B cell (primary cell): ENCODE measurements at places on chromosomes 16 and 17.

- no peaks in the 10 kb centered on the region for H3K27me3 ChIP-seq
- peaks cover 28% of the 10 kb centered on the region for H3K4me1 ChIP-seq
- DNase-seq: peak; percentile 49
- H3K36me3 ChIP-seq: no peaks in the 10 kb centered on the region
Measured at GRCh38 chr17:45018848-45019711, 32.4 kb downstream of the DCAKD start.

DNA sequence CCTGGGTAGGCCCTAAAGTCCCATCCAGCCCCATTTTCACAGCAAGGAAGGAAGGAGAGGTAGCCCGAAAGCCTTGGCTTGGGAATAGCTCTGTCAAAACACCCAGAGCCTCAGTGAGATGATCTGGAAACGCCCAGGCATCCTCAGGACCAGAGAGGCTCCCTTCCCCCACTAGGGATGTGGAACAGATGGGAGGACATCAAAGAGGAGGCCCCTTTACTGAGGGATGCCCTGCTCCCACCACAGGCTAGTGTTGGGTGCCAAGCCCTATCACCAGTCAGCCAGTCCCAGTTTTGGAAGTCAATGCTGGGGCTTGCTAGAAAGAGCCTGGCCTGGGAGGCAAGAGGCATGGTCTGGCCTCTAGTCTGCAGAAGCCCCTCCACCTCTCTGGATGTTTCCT, 4.7 kb downstream of the TPPP3 start:
- H3K36me3 ChIP-seq: no peaks in the 10 kb centered on the region
- H3K27ac ChIP-seq: no peak overlapping the region
- no peak overlapping the region for H3K4me3 ChIP-seq

DNA sequence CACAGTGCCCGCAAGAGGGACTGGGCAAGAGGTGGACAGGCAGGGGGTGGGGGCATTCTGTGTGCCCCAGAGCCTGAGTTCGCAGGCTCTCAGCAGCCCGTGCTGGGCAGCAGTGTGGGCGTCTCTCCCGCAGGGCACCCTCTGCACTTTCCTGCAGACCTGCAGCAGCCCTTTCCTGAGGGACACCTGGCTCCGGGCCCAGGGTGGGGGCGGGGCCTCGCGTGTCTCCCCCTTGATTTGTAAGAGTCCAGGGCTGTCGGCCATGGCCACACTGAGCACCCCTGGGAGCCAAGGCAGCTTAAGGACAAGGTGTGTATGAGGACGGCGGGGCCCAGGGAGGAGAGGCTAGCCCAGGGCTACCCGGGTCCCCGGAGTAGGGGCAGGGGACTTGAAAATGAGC, 33.4 kb upstream of the SLC38A10 start:
- H3K4me1 ChIP-seq: peaks cover 8% of the 10 kb centered on the region
- no peaks in the 10 kb centered on the region for H3K36me3 ChIP-seq
- H3K4me3 ChIP-seq: no peak overlapping the region
- no peak overlapping the region for H3K27ac ChIP-seq
- peaks cover 4% of the 10 kb centered on the region for H3K27me3 ChIP-seq

GRCh38 chr17:8210761-8211458, 535 bp upstream of the AURKB start:
- H3K27ac ChIP-seq: peak overlapping the region; percentile 66
- no peaks in the 10 kb centered on the region for H3K27me3 ChIP-seq
- H3K36me3 ChIP-seq: no peaks in the 10 kb centered on the region
- peaks cover 22% of the 10 kb centered on the region for H3K4me1 ChIP-seq

DNA sequence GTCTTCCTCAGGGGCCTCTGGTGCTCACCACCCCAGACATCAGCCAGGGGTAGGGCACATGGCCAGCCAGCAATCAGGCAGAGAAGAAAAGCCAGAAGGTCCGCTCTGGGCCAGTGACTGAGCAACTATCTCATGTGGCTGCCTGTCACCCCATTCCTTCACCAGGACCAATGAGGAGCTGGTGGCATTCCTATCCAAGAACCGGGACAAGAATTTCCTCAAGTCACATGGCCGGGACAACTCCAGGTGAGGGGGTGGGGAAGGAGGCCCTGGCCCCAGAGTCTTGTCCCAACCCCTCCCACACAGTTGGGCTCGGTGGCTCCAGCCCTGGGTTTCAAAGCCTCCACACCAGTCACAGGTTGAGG, 9.4 kb downstream of the XYLT2 start:
- no peaks in the 10 kb centered on the region for H3K36me3 ChIP-seq
- no peaks in the 10 kb centered on the region for H3K27me3 ChIP-seq
- no peak overlapping the region for H3K4me3 ChIP-seq
- H3K4me1 ChIP-seq: no peaks in the 10 kb centered on the region
- no peak for DNase-seq
